H1 (cell line): ENCODE measurements at places on chromosomes 12 and 14. TPM values are rescaled to one million over a fixed set of nuclear protein-coding genes. Genes with fewer than 3 reads are reported as not detected.

- no peak for DNase-seq
Observed at GRCh38 chr12:91551927-91552326, 369.3 kb upstream of the DCN start.

DNA sequence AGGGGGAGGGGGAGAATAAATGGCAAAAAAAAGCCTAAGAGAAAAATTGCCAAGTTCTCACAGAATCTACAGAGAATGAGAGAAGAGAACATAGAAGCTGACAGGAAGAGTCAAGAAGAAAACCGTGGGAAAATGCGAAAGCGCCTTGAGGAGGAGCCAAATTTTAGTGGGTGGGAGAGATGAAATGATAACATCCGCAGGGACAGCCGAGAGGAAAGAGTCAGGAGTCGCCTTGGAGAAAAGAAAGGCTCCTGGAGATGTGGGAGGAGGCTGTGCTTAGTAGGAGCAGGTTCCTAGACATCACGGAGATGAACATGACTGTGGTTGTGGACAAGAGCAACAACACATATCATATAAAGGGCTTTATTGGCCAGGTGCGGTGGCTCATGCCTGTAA, 49.4 kb downstream of the PHLDA1 start:
- no peak for DNase-seq

DNA sequence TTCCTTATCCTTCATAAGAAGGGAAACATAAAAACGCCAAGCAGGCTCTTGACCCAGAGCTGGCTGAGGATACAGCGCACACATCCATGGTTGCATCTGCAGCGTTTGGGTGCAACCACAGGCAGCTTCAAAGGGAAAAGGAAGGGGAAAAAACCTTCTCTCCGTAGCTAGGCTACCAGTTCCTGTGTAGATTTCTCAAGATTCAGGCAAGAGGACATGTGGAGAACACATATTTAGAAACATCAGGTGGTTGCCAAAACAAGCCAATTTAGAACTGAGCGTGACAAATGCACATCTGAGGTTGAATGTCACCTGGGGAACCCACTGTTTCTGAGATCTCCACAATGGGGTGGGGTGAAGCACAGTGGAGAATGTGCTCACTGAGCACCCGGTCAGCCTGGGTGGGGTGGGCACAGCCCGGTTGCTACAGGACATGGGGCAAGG, 78.3 kb upstream of the BDKRB2 start:
- DNase-seq, result no peak

DNA sequence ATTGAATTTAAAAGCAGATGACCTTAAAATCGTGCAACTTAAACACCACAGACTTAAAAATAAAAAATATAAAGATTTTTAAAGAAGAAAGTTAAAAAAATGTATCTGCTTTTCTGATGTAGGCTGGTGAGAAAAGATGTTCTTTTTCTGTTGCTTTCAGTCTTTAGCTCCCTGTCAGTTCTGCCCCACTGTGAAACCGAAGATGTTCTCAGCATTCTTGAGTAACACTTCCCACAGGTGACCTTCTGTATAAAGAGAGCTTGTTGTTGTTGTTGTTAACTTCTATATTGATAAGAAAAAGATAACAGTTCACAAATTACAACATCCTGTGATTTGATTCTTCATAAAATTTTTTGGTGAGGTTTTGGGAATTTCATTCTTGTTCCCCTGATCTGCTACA, 377.9 kb upstream of the RGS6 start:
- DNase-seq, result no peak

- DNase-seq, result peak; percentile 82
Observed at GRCh38 chr12:459430-460258, at the start of gene B4GALNT3. TSS of gene B4GALNT3 (plus strand) at chr12:459939. CDS start at chr12:460377, 438 bp downstream.

GRCh38 chr14:93735206-93735605, 53.1 kb downstream of the PRIMA1 start:
- no peak for DNase-seq

- DNase-seq, result no peak
Observed at GRCh38 chr14:68219407-68219806, 399.8 kb downstream of the RAD51B start.

DNA sequence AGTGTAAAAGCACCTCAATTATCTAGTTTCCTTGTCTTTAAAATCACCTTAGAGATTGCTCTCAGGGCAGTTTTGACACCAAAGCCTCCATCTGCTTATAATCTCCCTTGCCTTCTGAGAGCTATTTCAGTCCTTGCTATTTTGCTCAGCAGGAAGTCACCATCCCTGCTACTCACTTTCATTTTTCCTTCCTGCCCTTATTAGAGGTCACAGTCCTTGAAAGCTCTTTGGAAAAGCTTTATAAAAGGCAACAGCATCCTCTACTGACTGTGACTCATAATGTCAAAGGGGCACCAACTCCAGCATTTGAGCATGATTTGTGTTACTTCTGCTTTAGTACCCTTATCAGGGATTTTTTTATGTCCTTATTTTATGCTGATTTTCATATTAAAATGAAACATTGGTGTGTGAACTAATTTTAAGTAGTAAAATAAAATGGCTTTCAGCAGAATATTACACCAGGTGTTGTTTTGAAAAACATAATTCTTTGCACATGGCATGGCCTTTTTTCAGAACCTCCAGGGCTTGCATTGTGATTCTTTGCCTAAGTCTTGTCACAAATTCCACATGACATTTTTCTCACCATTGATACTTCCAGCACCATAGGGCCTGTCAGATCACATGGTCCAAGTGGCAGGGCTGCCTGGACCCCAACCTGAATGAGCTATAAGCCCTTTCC, 213.0 kb downstream of the ADAMTS20 start:
- DNase-seq, result no peak

- no peak for DNase-seq
Observed at GRCh38 chr14:81517798-81518398, 15.8 kb downstream of the SEL1L start.

DNA sequence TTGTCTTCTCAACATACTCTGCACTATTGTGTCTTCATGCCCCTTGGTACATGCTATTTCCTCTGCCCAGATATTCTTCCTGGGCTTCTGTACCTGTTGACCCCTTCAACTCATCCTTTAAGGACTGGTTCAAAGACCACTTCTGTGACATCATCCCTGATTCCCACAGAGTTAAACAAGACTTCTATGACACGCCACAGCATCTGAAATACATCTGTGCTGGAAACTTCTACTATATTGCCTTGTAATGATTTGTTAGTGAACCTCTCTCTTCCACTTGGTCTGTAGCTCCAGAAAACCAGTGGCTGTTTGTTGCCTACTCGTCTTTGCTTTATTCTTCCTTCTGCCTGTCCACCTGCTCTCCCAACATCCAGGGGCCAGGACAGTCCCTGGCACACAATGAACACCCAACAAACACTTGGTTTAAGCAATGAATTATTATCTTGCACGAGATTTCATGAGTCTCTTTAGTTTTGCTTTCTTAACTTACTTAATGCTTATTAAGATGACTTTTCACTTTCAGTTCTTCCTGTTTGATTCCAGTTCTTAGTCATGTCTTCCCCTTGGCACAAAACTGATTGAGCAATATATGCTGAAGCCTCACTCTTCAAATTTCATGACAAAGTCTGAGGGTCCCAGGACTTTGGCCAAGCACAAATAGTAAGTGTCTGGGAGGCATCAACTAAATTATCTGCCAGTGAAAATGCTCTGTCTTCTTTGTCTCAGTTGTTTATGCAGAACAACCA, 485.9 kb downstream of the APAF1 start:
- DNase-seq, result no peak

- no peak for DNase-seq
Observed at GRCh38 chr12:57309420-57309819, 58.4 kb upstream of the STAC3 start.

C14orf39 gene
- 0.05 and 0.18 TPM in 2 replicates for polyA plus RNA-seq

ASCL1 gene
- 0.12 and 0.17 TPM in 2 replicates for polyA plus RNA-seq

PIANP gene
- 6.3 and 13.3 TPM in 2 replicates for polyA plus RNA-seq

CCDC175 gene
- not detected in 2 replicates for polyA plus RNA-seq

POMT2 gene
- 20.8 and 34.1 TPM in 2 replicates for polyA plus RNA-seq
